Transverse colon (tissue), 4 donors: ENCODE measurements at places on chromosomes 2 and 18.

- H3K4me3 ChIP-seq = no peak overlapping the region
- peak; percentile 26 for DNase-seq
- peaks cover 3% of the 10 kb centered on the region for H3K4me1 ChIP-seq
- H3K27ac ChIP-seq = peak overlapping the region; percentile 38
- no peaks in the 10 kb centered on the region for H3K36me3 ChIP-seq
- H3K27me3 ChIP-seq = no peaks in the 10 kb centered on the region
Observed at GRCh38 chr2:109216332-109216731, 87.3 kb downstream of the SH3RF3 start.

- peaks cover 5% of the 10 kb centered on the region for H3K4me1 ChIP-seq
- no peak overlapping the region for H3K27ac ChIP-seq
- no peaks in the 10 kb centered on the region for H3K27me3 ChIP-seq
- no peak overlapping the region for H3K4me3 ChIP-seq
- H3K36me3 ChIP-seq = no peaks in the 10 kb centered on the region
Observed at GRCh38 chr2:238493880-238494572, 67.3 kb downstream of the ASB1 start.

DNA sequence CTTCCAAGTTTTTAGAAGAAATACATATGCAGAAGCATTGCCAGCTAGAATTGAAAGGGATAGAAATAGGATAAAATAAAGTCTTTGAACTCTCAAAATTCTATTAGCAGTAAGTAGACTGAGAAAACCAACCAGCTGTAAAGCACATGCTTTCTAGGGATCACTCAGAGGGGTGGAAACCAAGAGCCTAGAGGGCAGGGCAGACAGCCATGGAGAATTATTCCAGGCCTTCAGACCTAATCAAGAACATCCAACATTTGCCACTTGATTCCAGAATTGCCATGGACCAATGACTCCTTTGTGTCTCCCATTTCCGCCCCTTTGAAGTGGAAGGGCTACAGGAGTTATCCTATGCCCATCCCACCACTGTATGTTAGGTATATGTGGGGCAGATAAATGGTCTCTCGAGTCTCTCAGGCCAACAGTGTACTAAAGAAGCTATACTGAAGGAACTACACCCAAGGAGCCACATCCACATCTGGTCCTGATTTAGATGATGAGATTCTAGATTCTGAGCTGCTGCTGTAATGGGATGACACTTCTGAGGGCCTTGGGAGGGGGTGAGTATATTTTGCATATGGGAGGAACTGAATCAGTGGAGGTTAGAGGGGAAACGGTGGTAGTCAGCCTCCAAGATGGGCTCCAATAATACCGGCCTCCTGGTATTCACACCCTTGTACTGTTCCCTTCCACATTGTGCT lies 4.0 kb downstream of the FARSB start:
- peaks cover under 1% of the 10 kb centered on the region for H3K36me3 ChIP-seq
- peak overlapping the region; percentile 92 for H3K27ac ChIP-seq
- no peak overlapping the region for H3K4me3 ChIP-seq
- H3K27me3 ChIP-seq = no peaks in the 10 kb centered on the region
- H3K4me1 ChIP-seq = peaks cover 14% of the 10 kb centered on the region

- H3K36me3 ChIP-seq = no peaks in the 10 kb centered on the region
- H3K27me3 ChIP-seq = peaks cover 11% of the 10 kb centered on the region
Observed at GRCh38 chr2:134727385-134727784, 8.6 kb upstream of the TMEM163 start.

GRCh38 chr2:25566694-25567093 lies 106.7 kb downstream of the DTNB start:
- no peaks in the 10 kb centered on the region for H3K4me1 ChIP-seq
- no peak overlapping the region for H3K4me3 ChIP-seq
- peak; percentile 35 for DNase-seq
- no peaks in the 10 kb centered on the region for H3K27me3 ChIP-seq
- no peak overlapping the region for H3K27ac ChIP-seq

- H3K4me1 ChIP-seq = no peaks in the 10 kb centered on the region
- no peak for DNase-seq
- H3K36me3 ChIP-seq = no peaks in the 10 kb centered on the region
- H3K27me3 ChIP-seq = no peaks in the 10 kb centered on the region
- no peak overlapping the region for H3K27ac ChIP-seq
Observed at GRCh38 chr18:28466204-28466603, 289.3 kb upstream of the CDH2 start.

- no peak overlapping the region for H3K27ac ChIP-seq
- H3K36me3 ChIP-seq = no peaks in the 10 kb centered on the region
- no peaks in the 10 kb centered on the region for H3K4me1 ChIP-seq
- DNase-seq = no peak
- H3K27me3 ChIP-seq = peaks cover 10% of the 10 kb centered on the region
Observed at GRCh38 chr2:124018890-124019289, 6.2 kb upstream of the CNTNAP5 start.

DNA sequence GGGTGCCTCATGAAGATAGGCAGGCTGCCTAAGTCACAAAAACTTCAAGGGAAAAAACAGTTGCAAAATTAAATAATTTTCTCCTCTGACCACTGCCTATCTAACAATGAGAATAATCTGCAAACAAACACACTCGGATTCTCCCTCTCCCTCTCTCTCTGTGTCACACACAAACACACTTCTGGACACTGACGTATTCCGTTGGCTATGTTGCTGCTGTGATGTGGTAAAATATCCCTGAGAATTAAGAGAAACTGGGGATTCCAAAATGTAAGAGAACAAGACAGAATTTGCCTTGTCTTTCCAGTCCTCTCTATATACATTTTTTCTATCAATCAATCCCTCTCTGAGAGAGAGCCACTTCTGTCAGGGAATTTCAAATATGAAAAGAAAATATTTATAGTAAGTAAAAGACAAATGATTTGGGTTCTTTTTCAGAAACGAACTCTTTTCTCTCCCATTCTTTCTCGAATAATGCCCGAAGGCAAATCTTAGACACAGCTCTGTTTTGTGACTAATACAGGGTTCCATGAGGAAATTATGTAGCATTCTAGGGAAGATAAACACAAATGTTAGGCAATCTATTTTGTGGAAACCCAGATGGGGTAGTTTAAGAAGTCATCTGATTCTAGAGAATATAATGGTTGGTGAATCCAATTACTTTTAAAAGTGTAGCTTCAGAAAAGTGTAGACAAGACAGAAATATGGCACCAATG lies 310.3 kb upstream of the CYP26B1 start:
- H3K27me3 ChIP-seq = no peaks in the 10 kb centered on the region
- H3K36me3 ChIP-seq = peaks cover 6% of the 10 kb centered on the region
- H3K4me1 ChIP-seq = no peaks in the 10 kb centered on the region
- no peak overlapping the region for H3K27ac ChIP-seq
- DNase-seq = no peak
- no peak overlapping the region for H3K4me3 ChIP-seq

DNA sequence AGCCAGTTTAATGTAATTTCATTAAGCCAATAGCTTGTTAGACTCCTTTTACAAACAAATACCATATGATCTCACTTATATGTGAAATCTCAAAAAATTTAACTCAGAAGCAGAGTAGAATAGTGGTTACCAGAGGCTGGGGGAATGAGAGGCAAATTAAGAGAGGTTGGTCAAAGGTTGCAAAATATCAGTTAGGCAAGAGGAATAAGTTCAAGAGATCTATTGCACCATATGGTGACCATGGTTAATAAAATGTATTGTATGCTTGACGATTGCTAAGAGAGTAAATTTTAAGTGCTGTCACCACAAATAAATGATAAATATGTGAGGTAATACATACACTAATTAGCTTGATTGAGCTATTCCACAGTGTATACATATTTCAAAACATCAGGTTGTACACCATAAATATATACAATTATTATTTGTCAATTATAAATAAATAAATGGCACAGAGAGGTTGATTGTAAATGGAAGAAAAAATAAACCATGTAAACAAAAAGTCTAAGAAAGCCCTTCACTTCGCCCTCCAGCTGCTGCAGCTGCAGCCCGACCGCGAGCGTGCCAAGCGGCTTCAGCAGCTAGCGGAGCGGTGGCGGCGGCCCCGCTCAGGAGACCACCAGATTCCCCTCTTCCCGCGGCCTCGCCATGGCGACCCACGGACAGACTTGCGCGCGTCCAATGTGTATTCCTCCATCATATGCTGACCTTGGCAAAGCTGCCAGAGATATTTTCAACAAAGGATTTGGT lies 23.0 kb upstream of the ACTR2 start:
- no peaks in the 10 kb centered on the region for H3K36me3 ChIP-seq
- H3K27me3 ChIP-seq = no peaks in the 10 kb centered on the region
- no peak overlapping the region for H3K4me3 ChIP-seq
- H3K4me1 ChIP-seq = no peaks in the 10 kb centered on the region
- no peak overlapping the region for H3K27ac ChIP-seq

DNA sequence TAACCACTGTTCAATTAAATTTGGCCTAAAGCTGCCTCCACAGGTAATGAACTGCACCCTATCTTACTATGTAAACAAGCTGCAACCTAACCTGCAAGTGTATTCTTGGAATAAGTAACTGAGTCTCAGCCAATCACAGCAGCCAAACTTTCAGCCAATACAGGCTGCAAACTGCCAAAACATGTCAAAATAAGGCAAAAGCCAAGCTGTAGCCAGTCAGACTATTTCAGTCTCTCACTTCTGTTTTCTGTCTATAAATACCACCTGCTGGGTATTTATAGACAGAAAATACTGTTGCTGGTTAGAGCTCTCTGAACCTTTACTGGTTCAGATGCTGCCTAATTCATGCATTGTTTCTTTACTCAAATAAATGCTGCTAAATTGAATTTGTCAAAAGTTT lies 14.3 kb downstream of the C2orf76 start:
- H3K4me1 ChIP-seq = no peaks in the 10 kb centered on the region
- DNase-seq = no peak
- no peaks in the 10 kb centered on the region for H3K27me3 ChIP-seq
- H3K36me3 ChIP-seq = no peaks in the 10 kb centered on the region

GRCh38 chr2:197633109-197633657 lies 42.2 kb downstream of the RFTN2 start:
- no peaks in the 10 kb centered on the region for H3K36me3 ChIP-seq
- H3K27ac ChIP-seq = no peak overlapping the region
- no peaks in the 10 kb centered on the region for H3K4me1 ChIP-seq
- DNase-seq = no peak
- H3K4me3 ChIP-seq = no peak overlapping the region

DNA sequence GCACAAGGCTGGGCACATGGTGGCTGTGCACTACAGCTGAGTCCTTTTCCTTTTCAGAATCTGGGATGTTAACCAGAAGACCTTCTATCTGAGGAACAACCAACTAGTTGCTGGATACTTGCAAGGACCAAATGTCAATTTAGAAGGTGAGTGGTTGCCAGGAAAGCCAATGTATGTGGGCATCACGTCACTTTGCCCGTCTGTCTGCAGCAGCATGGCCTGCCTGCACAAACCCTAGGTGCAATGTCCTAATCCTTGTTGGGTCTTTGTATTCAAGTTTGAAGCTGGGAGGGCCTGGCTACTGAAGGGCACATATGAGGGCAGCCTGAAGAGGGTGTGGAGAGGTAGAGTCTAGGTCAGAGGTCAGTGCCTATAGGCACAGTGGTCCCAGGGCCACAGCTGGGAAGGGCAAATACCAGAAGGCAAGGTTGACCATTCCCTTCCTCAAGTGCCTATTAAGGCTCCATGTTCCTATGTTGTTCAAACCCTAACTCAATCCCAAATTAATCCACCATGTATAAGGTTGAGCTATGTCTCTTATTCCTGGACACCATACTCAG lies 2.2 kb downstream of the IL1RN start:
- H3K36me3 ChIP-seq = no peaks in the 10 kb centered on the region
- no peak overlapping the region for H3K27ac ChIP-seq
- no peak for DNase-seq
- H3K4me1 ChIP-seq = no peaks in the 10 kb centered on the region

GRCh38 chr2:152344579-152345195 lies 9.7 kb downstream of the FMNL2 start:
- DNase-seq = no peak
- H3K27me3 ChIP-seq = no peaks in the 10 kb centered on the region
- no peaks in the 10 kb centered on the region for H3K4me1 ChIP-seq
- no peaks in the 10 kb centered on the region for H3K36me3 ChIP-seq
- H3K27ac ChIP-seq = no peak overlapping the region

DNA sequence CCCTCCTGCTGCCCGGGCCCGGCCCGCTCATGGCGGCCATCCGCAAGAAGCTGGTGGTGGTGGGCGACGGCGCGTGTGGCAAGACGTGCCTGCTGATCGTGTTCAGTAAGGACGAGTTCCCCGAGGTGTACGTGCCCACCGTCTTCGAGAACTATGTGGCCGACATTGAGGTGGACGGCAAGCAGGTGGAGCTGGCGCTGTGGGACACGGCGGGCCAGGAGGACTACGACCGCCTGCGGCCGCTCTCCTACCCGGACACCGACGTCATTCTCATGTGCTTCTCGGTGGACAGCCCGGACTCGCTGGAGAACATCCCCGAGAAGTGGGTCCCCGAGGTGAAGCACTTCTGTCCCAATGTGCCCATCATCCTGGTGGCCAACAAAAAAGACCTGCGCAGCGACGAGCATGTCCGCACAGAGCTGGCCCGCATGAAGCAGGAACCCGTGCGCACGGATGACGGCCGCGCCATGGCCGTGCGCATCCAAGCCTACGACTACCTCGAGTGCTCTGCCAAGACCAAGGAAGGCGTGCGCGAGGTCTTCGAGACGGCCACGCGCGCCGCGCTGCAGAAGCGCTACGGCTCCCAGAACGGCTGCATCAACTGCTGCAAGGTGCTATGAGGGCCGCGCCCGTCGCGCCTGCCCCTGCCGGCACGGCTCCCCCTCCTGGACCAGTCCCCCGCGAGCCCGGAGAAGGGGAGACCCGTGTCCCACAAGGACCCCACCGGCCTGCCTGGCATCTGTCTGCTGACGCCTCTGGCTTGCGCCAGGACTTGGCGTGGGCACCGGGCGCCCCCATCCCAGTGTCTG lies 767 bp downstream of the RHOB start:
- H3K4me3 ChIP-seq = peak overlapping the region; percentile 62
- peaks cover 10% of the 10 kb centered on the region for H3K36me3 ChIP-seq
- DNase-seq = peak; percentile 57
- H3K27ac ChIP-seq = peak overlapping the region; percentile 97
- H3K27me3 ChIP-seq = no peaks in the 10 kb centered on the region

DNA sequence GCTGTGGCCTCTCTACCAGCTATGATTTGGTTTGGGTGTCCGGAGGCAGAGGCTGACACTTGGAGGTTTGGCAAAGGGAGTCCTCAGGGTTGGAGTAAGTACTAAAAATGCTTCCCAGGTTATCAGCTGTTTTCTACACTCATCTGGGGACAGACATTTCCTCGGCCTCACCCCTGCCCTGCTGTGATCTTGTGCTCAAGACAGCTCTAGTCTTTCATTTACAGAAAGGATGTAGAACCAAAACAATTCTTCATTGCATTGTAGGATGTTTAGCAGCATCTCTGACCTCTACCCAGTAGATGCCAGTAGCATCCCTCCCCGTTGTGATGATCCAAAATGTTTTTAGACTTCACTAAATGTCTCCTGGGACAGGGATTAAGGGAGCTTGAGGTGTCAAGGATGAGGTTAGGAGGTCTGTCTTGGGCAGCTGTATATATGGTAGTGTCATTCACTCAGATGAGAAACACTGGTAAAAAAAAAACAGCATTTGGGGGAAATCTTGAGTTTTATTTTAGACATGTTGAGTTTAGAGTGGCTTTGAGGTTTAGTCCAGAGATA lies 26.6 kb downstream of the CD28 start:
- no peak overlapping the region for H3K27ac ChIP-seq
- H3K27me3 ChIP-seq = no peaks in the 10 kb centered on the region
- no peaks in the 10 kb centered on the region for H3K4me1 ChIP-seq
- no peaks in the 10 kb centered on the region for H3K36me3 ChIP-seq

GRCh38 chr2:1772471-1773267 lies 28.4 kb upstream of the PXDN start:
- H3K4me3 ChIP-seq = no peak overlapping the region
- H3K27ac ChIP-seq = no peak overlapping the region
- no peak for DNase-seq
- no peaks in the 10 kb centered on the region for H3K36me3 ChIP-seq
- no peaks in the 10 kb centered on the region for H3K4me1 ChIP-seq
